ENCODE measurements at places on chromosomes 3 and 15.

DNA sequence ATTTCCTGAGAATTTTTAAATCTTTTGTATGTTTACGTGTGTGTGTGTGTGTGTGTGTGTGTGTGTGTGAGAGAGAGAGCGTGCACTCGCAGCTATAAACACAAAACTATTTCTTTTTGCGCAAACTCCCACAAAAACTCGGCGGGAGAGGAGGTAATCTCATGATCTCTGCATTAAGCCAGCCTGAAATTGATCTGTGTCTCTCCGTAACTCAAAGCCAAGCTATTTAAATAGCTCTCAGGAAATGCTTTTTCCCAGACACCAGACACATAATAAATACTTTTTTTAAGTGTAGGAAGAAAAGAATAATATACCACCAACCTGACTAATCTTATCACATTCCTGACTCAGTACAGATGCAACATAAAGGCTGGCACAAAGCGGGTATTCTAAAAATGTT is 226.8 kb downstream of the MAGI1 start:
- no peak for DNase-seq

DNA sequence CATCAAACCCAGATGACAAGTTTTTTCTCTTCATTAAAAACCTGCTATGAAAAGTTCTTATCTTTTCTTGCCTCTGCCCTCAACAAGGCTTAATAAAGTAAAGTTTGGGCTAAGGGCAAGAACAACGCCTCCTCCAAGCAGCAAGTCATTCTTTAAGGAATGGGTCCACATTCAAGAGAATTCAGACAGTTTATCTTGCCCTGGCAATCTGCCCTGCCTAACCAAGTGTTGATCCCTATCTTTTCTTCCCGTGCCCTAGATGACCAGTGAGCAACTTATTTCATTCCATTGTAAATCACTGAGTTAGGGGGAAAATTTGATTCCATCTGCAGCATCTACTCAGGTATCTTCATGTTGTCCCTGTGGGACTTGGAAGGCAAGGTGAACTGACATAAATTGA is 370.3 kb upstream of the DPPA4 start:
- DNase-seq: no peak

DNA sequence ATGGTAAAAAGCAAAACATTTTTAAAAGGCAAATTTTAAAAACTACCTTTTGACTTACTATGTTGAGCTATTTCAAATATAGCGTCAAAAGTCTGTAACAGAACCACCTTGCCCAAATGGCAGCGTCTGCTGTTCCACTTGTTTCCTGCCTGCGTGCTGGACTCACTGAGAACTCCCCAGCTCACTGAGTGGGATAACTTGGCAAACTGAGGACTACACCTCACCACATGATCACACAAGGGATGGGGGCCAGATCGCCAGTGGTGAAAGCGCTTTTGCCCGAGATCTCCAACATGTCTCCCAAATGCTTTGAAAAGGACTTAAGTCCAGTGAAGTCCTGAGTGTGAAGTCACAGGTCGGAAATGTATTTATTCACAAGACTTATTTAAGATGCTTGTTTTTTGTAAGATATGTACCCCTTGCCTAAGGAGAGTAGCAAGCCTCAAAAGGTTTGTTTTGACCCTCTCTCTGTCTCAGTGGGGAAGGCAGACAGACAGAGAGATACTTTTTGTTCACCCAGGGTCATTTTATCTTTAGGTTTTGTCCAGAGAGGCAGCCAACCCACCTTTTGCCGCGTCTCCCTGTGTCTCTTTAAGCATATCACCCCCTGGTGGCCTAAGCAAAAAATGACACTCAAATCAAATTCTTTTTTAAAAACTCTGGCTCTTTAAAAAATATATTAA is 192.6 kb downstream of the PDZRN3 start:
- no peak for DNase-seq

DNA sequence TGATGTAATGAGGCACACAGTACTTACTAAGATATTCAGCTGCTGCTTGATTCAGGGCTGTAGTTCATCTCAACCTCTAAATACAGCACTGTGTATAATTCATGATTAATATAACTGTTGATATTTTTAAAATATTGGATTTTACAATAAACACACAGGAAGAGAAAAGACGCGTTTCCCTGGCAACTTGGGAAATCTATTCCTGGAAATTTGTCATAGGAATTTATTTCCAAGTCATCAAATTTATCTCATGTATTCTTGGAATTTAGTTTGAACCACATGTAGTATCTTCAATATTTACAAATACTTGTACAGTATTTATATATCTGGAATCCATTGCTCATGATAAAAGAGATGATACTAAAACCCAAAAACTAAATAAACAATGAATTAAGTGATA is 30.6 kb downstream of the EPHA3 start:
- no peak for DNase-seq

GRCh38 chr3:56919137-56919796 is 117.5 kb upstream of the ARHGEF3 start:
- no peak for DNase-seq

DNA sequence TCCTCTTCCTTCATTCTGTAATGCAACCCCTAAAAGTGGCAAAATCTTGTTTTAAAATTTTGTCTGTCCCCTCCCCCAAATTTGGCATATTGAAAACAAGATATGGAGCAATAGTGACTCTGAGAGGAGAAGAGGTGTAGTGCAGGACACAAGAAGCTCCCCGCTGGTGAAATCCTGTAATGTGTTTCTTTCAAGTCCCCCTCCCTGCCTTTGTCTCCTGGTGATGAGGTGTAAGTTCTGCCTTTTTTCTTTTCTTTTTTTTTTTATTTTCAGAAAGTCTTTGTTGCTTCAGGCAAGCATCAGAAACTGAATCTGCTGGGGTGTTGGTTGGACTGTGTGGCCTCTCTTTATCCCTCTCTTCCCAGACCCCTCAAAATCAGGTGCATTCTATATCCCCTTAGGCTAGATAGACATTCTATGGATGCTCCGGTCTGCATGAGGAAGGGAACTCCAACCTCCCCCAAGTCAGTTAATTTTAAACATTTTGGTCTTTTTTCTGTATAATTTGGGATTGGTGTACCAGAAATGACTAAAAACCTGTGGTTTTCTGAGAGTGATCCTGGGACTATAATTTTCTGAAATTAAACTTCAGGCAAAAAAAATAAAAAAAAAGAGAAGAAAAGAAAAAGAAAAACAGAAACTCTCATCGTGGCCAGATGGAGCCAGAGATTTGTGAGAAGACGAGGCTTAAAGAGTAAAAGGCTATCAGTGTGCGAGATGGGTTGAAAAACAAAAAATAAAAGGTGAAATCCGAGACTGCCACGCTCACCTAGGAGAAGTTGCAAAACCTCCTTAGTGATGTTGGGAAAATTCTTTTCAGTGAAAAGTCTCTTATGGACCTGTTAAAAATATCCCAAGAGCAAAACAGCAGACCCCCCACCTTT is 21.4 kb downstream of the ACKR2 start:
- DNase-seq: no peak

DNA sequence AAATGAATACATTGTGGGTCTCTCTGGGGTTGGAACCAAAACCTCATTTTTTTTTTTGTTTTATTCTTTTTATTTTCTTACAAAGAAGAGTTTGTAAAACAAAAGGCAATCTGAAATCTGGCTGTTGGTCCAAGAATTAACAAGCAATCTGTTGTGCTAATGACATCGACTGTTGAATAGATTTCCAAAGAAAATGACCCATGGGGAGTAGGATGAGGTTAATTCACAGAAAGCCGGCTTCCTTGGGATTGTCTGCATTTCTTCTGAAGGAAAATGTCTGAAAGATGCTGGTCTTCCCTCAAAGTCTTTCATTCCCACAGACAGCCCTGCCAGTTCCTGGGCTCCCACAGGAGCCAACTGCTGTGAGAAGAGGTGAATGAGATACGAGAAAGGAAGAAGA is 92.9 kb downstream of the LRRC3B start:
- DNase-seq: no peak

DNA sequence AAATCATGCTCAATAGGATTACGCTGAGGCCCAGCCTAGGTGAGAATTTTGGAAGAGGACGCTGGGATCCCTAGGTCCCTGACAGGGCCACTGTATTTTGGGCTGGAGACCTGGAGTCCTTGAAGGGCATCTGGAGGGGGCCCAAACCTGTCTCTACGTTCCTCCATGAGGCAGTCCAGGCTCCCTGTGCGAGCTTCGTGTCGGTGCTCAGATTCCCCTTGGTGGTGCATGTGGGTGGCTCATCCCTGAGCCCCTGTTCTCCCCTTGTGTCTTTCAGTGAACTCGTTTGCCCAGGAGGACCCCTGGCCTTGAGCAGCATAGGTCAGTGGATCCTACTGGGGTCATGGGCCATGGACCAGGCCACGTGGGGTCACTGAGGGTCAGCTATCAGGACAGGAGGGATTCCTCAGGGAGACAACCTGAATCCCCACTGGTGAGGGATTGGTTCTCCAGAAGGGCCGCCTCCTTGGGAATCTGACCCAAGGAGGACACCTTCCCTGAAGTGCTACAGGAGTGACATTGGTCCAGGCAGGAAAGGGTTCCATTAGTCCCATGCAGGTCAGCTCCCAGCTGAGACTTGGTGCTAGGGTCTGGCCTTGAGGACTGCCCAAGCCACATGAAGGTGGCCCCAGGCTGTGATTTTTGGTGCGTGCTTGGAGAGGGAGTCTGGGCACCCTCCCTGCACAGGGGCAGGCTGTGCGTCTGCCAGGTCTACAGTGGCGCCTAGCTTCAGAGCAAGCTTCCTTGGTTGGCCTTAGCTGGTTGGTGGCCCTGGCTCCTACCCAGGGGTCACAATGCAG is 229.8 kb downstream of the SNRPN start:
- no peak for DNase-seq

- no peak for DNase-seq
These were observed 57.5 kb upstream of the PRR23E start for GRCh38 chr3:127135241-127136023.

- DNase-seq: no peak
These were observed 43.3 kb downstream of the RBMS3 start for GRCh38 chr3:29324180-29324651.

DNA sequence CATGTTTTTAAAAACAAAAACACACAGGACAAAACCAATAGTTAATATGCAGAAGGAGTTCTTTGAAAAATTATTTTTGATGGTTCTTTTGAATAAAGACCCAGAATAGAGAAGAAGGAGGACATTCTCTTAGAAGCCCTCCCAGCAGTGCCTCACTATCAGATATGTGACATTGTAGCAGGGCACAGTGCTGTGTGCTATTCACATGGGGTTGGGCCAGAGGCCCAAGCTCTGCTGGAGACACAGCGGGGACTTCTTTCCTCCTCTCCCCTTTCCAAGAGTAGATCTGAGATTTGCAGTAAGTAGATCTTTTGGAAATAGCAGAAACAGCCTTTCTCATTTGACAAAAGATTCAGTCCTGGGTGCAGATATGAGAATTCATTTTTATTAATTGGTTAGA is 6.3 kb downstream of the GYG1 start:
- no peak for DNase-seq
